ENCODE measurements at places on chromosomes 3 and 15.

DNA sequence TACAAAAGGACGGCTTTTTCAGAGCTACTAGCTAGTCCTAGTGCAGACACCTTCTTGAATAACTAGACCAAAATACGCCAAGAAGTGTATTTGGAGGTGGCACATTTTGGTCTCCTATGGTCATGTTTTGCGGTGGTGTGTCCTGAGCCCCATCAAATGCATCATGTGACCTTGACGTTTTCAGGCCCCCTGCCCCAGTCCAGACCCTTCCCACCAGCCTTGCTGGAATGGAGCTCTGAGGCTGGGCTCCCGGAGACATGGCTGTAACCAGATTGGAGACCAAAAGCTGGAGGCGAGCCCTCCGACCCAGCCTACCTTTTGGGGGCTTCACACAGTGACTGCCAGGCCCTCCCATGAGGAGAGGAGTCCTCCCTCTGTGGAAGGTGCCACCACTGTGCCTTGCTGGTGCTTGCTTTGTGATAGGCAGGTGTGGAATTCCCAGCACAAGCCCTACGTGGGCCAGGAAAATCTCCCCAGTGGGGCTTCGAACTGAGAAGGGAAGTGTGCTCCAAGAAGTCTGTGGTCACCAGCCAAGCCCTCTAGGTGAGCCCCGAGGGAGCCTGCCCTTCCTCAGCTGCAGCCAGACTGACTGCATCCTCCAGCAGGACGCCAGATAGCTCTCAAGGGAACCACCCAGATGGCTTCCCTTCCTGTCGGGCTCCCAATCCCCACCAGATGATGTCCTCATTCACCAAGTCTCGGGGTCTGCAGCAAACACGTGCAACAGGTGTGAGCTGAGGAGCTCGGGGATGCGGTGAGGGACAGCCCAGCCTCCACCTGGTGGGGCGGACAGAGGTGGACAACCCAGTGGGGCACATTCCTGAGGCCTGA, 126.2 kb downstream of the ASB7 start:
- DNase-seq, result no peak

GRCh38 chr3:127536830-127537812, 53.4 kb downstream of the TPRA1 start:
- DNase-seq, result no peak

- DNase-seq, result no peak
These were observed 652.4 kb upstream of the NAALADL2 start for GRCh38 chr3:174206607-174207192.

DNA sequence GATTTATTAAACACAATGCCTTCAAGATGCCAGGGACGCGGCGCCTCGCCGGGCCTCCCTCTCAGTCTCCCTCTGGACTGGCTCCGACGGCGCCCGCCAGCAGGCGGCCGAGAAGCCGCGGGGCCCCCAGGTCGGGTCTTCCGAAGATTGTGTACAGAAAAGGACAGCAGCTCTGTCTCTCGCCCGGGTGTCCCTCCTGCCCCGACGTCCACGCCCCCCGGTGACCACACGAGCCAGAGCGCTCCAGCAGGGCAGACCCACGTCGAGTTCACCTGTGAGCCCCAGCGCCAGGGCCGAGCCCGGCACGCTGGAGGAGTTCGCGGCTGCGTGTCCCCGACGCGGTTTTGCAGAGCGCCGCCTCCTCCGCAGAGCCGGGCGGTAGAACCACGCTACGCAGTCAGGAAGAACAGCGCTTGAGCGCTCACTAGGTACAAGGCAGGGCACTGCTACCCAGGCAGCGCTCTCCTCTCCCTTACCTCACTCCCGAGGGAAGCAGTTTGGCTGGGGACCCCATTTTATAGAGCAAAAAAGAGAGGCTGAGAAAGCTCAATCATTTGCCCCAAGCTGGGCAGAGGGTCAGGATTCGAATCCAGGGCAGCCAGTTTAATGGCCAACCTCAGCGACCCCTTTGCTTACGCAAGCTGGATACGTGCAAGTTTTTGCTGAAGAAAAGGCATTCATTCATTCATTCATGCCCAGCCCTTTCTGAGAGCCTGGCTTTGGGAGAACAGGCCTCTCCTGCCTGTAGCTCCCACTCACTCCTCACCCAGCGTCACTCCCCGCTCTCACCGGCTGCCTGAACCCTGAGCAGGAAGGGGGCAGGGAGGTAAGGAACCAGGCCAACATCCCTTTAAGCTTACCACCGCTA, 3.0 kb upstream of the TLE3 start:
- no peak for DNase-seq

- DNase-seq, result no peak
These were observed 206.8 kb upstream of the TPM1 start for GRCh38 chr15:62835762-62836161.

DNA sequence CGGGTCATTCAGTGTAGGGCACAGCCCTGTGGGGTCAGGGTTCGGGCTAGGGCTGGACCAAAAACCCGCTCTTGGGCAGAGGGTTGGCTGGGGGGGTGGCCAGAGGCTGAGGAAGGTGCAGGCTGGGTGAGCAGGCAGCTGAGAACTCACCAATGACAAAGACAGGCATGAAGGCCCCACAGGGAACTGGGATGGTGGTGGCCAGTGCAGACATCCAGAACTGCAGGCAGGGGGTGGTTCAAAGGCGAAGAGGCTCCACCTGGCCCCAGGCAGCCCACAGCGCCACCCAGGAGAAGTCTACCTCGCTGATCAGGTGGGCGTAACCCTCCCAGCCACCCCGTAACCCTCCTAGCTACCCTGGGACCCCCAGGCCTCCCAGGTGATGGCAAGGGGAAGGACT, 6.7 kb downstream of the CLCN2 start:
- DNase-seq, result no peak

- DNase-seq, result peak; percentile 85
These were observed at the start of gene VEPH1 for GRCh38 chr3:157502916-157503595. VEPH1 (minus strand) TSS chr3:157503416; CDS start chr3:157495349, 8,067 bp downstream.

GRCh38 chr15:75867449-75867848, 24.2 kb downstream of the UBE2Q2 start:
- DNase-seq, result no peak

DNA sequence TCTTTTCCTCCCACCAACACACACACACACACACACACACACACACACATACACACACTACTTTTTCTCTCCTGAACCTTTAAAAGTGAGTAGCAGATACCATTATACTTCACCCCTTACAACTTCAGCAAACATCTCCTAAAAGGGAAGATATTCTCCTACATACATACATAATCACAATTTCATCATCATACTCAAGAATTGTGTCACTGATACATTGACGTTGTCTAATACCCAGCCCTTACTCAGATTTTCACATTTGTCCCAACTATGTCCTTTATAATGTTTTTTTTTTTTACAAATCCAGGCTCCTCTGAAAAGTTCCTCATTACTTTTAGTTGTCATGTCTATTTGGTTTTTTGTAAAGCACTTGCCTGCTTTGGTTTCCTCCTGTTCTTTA, 18.5 kb downstream of the ABHD6 start:
- no peak for DNase-seq

GRCh38 chr3:185115371-185115770, 37.5 kb downstream of the C3orf70 start:
- DNase-seq, result no peak

- DNase-seq, result no peak
These were observed 34.4 kb upstream of the TNIK start for GRCh38 chr3:171494457-171495109.
